ENCODE measurements at places on chromosomes 11 and 22.

- DNase-seq = no peak
These were observed 43.7 kb downstream of the DKK3 start for GRCh38 chr11:11964774-11965150.

GRCh38 chr22:35837101-35837727 is 119.5 kb downstream of the APOL5 start:
- DNase-seq = no peak

GRCh38 chr11:35943309-35943708 is 553 bp upstream of the LDLRAD3 start:
- DNase-seq = no peak

DNA sequence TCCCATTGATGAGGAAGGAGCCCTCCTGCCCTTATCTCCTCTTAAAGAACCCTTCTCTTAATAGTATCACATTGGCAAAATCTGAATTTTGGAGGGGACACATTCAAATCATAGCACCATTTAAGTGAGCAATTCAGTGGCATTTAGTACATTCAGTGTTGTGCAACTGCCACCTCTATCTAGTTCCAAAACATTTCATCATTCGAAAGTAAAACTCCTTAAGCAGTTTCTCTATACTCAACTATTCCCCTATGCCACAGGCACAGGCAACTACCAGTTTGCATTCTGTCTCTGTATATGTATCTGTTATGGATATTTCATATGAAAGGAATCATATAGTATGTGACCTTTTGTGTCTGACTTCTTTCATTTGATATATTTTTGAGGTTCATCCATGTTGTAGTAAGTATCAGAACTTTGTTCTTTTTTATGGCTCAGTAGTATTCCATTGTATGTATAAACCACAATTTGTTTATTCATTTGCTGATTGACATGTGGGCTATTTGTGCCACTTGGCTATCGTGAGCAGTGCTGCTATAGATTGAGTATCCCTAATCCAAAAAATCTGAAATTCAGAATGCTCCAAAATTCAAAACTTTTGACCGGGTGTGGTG is 22.9 kb downstream of the FAR1 start:
- DNase-seq = no peak

DNA sequence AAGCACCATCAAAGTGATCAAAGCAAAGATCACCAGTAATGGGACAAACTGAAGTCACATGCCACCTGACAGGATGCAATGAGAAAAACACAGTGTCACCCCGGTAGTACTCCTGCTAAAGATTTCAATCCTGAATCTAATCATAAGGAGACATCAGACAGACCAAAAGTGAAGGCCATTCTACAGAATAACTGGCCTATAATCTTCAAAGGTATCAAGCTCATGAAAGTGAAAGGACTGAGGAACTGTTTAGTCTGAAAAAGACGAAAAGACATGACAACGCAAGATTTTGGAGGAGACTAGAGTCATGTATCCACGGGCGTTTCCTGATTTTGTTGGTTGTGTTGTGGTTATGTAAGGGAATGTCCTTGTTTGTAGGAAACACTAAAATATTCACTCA is 42.4 kb upstream of the TSKU start:
- DNase-seq = no peak

- no peak for DNase-seq
These were observed 47.6 kb downstream of the OR4C45 start for GRCh38 chr11:50080256-50080655.

GRCh38 chr22:24315367-24315966 is 44.8 kb downstream of the SPECC1L start:
- no peak for DNase-seq

GRCh38 chr11:60971520-60971919 is at the start of gene CD6:
Gene CD6 (plus strand): TSS chr11:60971680. CDS start chr11:60971866, 186 bp downstream.
- no peak for DNase-seq

DNA sequence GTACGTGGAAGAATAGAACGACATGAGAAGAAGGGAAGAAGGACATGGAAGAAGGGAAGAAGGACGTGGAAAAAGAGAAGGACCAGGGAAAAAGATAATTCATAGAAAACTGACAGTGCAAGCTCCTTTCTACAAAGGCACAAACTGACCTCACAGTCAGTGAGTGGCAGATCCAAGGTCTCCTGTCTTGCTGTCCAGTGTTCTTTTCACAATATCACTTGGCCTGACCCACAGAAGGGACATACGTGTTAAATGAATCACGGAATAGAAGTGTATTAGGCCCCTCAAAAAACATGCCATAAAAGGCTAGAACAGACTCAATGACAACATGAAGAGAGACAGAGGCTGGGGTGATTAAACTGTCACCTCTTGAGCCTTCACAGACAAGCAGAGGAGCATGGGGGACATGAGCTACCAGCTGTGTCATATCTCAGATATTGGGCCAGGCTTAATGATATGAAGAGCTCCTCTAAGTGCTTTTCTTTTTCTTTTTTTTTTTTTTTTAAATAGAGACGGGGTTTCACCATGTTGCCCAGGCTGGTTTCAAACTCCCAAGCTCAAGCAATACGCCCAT is 4.6 kb downstream of the ASCC2 start:
- DNase-seq = no peak

DNA sequence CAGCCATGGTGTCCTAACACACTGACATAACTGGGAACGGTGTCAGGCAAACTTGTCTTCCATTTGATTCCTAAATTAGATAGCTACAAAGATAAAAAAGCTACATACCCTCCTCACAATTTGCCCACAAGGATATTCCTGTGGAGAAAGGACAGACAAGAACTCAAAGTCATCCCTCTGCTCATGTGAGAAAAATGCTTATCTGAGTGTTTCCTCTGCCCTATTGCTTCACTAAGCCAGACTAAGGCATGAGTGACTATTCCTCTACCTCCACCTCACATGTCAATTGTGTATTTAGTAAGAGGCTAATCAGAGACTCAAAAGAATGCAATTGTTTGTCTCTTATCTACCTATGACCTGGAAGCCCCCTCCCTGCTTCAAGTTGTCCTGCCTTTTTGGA is 247.7 kb downstream of the DDX10 start:
- DNase-seq = no peak

DNA sequence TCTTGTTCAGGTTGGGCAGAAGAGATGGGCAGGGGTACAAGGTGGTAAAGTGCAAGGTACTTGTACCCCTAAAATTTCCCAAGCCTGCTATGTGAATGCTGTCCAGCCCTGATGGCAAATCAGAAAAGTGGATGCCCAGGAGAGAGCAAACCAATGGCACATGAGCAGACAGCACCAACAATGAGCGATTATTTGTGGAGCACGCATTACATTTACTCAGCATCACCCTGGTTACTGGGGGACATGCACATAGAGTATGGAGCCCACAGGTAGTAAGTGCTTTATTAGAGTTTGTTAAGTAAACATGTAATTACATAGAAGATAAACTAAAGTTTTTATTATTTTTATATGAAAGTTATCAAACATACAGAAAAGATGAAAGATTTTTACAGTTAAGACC is 165.7 kb downstream of the NTM start:
- no peak for DNase-seq

GRCh38 chr11:10742460-10743208 is 8.4 kb upstream of the CTR9 start:
- DNase-seq = no peak

DNA sequence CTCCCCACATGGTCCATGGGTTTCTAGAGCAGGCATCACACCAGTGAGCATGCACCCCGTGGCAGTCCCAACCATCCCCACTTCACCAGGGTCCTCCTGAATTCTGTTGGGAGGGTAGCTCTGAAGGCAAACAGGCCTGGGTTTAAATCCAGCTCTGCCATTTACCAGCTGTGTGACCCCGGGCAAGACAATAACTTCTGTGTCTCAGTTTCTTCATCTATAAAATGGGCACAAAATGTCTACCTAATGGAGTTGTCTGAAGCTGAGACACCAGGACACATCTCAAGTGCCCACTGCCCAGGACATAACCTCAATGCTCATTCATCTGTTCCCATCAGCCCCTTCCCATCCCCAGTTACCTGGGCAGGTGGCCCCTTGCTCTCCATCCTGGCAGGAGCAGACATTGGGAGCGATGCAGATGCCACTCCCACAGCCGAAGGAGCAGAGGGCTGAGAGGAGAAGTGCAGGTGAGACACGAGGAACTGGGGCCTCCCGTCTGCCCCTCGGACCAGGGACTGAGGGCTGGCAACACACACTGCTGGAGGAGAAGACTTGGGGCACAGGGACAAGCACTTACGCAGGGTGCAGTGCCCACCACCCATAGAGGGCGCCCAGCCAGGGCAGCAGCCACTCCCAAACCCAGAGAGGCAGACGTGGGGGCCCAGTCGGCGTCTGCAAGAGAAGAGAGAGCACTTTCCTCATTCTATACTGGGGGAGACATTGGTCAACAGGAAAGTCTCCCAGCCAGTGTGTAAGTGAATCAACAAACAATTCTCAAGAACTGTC is 4.0 kb downstream of the VWCE start:
- DNase-seq = no peak

- no peak for DNase-seq
These were observed 170.4 kb upstream of the CCDC90B start for GRCh38 chr11:83456566-83456965.

DNA sequence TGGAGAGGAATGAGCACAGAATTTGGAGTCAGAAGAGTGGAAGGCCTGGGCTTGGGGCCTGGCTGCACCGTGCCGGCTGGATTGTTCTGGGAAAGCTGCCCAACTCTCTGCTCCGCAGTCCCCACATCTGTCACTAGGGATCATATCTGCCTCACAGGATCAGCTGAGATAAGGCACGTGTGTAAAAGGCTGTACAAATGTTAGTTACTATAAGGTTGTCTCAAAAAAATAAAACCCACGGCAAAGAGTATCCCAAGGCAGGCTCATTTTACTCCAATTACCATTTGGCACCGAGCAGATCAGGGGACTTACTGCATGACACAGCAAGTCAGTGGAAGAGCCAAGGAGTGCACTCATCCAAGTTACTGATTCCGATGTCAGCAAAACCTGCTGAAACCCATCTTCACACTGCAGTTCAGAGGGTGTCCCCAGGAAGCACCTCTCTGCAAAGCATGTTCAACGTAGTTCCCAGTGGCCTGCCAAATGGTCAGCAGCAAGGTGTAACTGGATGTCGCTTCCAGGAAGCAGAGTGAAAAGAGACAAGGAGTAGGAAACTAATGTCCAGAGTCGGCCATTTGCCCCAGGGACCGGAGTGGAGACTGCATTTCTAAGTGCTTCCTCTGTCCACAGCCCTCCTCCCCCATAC is 18.1 kb upstream of the MRTFA start:
- DNase-seq = no peak

DNA sequence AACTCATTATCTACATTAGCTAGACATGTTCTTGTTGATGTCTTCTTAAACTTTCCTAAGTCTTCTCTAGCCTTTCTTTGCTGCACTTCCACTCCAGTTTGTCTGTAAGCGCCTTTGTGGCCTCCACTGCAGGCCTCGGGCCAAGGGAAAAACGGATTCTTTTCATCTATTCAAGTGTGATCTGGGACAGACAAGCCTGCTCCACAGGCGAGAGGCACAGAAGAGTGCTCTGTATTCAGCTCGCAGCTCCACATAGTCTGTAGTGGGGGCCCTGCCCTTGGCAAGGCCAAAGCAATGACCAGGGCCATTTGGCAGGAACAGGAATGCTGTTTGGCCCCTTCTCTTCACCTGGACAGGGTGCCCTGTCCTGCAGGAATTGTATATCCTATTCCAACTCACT is 84.1 kb upstream of the BARX2 start:
- no peak for DNase-seq

DNA sequence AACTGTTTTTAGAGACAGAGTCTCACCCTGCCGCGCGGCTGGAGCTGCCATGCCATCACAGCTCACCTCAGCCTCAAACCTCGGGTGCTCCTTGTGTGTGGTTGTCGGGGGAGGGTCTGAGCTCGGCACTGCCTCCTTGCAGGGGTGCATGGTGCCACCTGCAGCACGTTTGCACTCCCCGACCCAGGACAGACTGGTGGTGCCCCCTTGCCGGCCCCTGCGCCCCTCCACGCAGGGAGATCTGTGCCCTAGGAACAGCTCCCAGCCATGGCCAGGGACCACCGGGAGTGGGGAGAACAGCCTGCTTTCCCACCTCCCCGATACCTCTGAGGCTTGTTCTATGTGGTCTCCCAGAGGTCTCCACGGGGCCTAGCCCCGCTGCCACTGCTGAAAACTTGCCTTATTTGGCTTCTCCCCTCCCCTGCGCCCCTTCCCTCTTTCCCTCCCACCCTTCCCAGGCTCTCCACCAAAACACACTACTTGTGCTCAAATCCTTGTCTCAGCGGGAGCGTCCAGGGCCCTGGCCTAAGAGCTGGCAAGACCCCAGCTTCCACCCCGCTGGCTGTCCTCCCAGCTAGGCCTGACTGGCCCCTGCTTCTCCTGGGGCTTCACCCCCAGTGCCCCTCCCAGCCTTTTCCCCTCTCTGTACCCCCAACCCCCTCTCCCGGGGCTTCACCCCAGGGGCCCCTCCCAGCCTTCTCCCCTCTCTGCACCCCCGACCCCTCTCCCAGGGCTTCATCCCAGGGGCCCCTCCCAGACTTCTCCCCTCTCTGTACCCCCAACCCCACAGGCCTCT is 13.4 kb upstream of the TPCN2 start:
- DNase-seq = no peak

GRCh38 chr11:111299101-111300026 is 1.0 kb downstream of the POU2AF3 start:
- DNase-seq = peak; percentile 79

- DNase-seq = no peak
These were observed 243.7 kb downstream of the KIRREL3 start for GRCh38 chr11:126756855-126757254.

DNA sequence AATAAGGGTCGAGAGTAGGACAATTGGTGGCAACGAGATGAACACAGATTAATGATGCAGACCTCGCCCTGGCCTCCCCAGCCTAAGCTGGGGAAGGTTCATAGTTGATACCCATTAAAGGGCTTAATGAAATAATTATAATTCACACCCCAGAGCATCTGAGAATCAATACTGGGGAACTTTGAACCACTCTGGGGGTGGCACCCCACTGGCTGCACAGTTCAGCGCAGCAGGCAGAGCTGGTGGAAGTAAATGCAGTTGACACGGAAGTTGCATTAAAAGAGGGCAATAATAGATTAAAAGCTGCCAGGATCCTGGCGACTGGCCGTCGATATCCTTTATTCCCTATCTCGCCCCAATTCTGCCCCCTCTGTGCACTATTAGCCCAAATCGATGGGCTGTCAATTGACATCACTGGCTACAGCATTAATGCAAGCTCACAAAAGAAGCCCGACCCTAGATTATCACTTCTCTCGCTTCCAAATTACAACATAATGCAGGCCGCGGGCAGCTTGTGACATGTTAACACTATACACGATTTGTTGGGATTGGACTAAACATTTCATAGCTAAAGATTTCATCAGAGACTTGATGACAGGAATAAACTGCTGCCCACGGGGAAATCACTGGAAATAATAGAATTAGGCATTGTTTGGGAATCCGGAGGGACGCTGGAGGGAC is 14.5 kb downstream of the HSPA8 start:
- DNase-seq = no peak
